Activated CD4-positive, alpha-beta T cell treated with anti-CD3 and anti-CD28 coated beads, Interleukin-2, amount 50 U/mL, for 4 hours (primary cell): ENCODE measurements at places on chromosomes 7 and 10.

GRCh38 chr10:26422977-26423376 lies 15.2 kb upstream of the APBB1IP start:
- DNase-seq, result no peak

DNA sequence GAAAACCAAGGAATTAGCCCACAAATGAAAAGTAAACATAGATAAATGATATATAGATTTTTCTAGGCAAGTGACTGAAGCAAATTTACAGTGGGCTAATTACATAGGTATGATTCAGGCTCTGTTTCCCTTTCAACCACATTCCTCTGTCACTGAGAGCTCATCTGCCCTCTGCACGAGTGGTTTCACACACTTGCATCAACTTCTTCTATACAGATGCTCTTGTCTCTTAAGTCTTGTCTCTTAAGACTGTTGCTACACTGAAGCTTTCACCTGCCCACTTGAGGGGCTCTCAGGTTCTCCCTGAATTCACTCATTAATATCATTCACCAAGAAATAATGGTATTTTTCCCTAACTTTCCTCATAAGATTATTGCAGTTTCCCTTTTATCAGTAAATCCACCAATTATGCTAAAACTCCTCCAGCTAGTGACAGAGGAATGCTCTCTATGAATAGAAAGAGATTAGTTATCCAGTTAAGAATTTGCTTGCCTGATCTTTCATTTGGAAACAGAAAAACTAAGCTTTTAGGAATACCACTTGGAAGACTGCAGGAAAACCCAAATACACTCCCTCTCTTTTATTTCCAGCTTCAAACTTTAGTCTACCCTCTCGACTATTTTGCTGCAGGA lies 95.7 kb downstream of the ELAPOR2 start:
- no peak for DNase-seq

- DNase-seq, result no peak
Observed at GRCh38 chr7:70711452-70711851, 420.5 kb upstream of the GALNT17 start.

DNA sequence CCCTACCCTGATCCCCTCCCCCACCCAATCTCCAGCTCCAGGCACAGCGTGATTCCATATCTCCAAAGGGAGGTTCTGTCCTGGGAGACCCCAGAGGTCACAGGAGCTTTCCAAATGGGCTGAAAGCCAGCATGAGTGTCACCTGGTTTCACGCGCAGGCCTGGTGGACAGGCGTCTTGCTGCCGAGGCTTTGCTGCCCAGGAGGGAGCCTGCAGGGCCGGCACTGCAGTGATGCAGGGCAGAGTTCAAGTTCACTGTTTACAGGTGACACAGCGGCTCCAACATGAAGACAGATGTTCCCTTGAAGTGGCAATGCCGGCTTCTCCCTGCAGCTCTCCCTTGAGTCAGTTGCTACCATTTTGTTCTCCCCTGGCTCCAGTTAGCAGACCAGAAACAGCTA lies 104.3 kb downstream of the TCERG1L start:
- DNase-seq, result no peak

- DNase-seq, result no peak
Observed at GRCh38 chr7:148727501-148728278, 29.0 kb downstream of the CUL1 start.

- DNase-seq, result no peak
Observed at GRCh38 chr7:140972876-140973829, 41.6 kb downstream of the MRPS33 start.

- DNase-seq, result no peak
Observed at GRCh38 chr7:33706771-33707200, 198.6 kb upstream of the BMPER start.

GRCh38 chr7:129923709-129924108 lies 29.1 kb downstream of the UBE2H start:
- no peak for DNase-seq

DNA sequence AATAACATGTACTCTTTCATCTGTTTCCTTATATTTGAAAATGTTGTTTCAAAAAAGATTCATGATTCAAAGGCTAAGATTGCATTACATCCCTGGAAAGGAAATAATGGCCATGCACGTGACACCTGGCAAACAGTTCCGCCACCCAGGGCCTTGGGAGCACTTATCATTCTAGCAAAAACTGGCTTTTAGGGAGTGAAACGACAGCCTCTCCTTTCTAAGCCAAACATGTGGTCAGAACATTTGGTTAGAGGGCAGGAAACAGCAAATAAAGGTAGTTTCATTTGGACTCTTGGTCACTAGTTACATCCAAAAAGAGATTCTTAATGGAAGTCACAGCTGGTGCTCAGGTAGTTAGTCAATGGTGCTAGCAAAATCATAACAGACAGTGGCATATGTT lies 83.5 kb downstream of the FAS start:
- DNase-seq, result no peak

- DNase-seq, result no peak
Observed at GRCh38 chr7:66399566-66399965, 194.4 kb downstream of the TPST1 start.

- no peak for DNase-seq
Observed at GRCh38 chr10:88114368-88114767, 250.9 kb downstream of the PTEN start.

DNA sequence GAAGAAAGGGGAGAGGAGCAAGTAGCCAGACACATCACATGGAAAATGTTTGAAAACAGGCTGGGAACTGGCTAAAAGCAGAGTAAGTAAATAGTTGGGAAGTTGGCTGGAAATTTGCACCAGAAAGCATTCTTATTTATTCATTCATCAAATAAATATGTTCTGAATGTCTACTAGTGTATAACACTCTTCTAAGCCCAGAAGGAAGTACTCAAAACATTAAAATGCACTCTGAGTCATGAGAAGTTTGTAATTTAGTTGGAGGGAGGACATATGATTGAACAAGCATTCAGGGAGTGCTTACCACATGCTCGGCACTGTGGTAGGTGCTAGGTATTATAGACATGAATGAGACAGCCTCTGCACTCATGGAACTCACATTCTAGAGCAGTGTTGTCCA lies 37.0 kb upstream of the CNNM1 start:
- no peak for DNase-seq

DNA sequence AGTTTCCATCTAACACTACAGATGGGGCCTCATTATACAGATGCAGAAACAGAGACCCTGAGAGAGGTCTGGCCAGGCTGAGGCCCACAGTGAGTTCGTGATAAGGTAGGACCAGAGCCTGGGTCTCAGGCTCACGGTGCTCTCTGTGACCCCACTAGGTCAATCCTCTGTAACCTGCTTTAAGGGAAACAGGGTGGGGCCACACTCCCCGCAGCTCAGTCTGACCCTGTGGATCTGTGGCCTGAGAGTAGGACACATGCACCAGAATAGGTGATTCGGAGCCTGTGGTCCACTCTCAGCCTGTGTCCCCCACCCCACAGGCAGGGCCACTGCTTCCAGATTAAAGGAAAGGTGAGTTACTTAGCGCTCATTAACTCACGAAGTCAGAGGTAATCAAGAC lies 137.8 kb upstream of the FAM20C start:
- DNase-seq, result no peak
